Natural killer cell treated with Interleukin-12 subunit alpha and Interleukin-12 subunit beta and Interleukin-15 and Interleukin-18, amount 100 ng/mL, for 72 hours (primary cell): ENCODE measurements at places on chromosomes 5 and 9.

DNA sequence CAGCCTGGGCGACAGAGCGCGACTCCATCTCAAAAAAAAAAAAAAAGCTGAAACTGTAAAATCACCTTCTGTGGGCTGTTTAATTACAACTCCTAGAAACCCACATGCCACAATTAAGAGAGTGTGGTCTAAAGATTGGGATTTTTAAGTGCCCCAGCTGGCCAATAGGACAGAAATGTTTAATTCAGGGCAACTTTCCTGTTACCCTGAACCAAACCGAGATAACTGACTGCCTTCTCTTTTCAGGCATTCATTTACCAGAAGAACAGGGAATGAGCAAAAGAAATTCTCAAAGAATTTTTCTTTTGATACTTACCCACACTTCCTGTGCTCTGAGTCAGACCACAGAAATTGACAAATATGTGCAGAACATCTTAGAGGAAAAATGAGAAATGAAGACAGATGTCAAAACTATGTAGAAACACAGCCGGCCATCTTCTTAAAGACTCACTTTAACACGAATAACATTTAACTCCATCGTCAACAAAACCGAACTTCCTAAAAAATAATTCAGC lies 221.3 kb upstream of the DAPK1 start:
- no peak for DNase-seq

DNA sequence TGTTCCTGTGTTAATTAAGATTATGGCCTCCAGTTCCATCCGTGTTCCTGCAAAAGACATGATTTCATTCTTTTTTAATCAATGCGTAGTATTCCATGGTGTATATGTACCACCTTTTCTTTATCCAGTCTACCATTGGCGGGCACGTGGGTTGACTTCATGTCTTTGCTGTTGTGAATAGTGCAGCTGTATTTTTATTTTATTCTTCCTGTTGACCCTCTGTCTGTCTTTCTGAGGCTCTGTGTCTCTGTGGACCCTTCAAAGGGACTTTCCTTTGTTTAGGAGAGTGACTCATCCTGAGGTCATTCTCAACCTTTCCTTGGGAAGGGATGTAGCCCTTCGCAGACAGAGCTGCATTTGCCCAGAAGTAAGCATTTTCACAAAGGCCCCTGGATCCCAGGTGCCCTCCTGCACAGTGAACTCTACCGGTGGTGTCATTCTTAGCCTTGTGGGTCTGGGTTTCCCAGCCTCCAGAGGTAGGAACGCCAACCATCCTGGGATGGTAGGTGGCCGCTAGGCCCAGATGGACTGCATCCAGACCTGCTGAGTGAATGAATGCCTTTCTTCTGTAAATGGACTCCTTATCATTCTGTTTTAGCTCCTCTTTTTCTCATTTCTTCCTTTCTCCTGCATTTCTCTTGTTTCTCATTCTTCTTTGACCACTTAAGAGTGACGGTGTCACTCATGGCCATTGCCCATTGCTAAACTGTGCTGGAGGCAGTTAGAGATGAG lies 22.4 kb downstream of the TRIO start:
- no peak for DNase-seq

DNA sequence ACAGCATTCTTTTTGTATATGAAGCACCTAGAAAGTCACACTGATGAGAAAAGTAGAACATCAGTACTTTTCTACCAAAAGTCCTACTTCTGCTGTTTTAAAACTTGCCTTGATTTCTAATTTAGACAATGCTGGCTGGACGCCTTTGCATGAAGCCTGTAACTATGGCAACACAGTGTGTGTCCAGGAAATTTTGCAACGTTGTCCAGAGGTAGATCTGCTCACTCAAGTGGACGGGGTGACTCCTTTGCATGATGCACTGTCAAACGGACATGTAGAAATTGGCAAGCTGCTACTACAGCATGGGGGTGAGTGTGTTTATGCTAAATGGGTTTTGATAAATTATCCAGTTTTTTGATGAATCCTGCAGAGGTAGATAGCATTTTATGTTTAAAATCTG lies 73.5 kb downstream of the SLF1 start:
- no peak for DNase-seq

DNA sequence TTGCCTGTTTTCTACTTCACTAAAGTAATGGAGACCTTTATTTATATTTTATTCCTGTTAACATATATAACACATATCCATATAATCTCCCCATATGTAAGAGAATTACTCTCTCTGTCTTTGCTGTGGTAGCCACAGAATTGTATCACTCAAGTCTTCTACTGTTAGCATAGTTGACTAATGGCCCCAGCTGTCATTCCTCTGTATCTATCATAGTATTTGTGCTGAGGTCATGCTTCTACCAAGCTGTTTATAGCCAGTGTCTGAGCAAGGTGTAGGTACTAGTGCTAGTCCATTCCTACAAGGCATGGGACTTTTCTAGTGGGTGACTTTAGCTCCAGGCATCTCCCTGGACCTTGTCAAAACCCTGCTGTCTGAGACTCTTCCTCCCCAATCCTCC lies 244.1 kb downstream of the KIAA0825 start:
- no peak for DNase-seq

DNA sequence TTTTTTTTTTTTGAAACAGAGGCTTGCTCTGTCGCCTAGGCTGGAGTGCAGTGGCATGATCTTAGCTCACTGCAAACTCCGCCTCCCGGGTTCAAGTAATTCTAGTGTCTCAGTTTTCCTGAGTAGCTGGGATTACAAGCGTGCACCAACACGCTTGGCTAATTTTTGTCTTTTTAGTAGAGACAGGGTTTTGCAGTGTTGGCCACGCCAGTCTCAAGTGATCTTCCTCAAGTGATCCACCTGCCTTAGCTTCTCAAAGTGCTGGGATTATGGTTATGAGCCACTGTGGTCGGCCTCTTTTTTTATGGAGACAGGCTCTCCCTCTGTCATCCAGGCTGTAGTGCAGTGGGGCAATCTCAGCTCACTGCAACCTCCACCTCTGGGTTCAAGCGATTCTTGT lies 82.9 kb downstream of the RAB24 start:
- no peak for DNase-seq

GRCh38 chr5:51488803-51489642 lies 105.8 kb downstream of the ISL1 start:
- DNase-seq, result no peak

DNA sequence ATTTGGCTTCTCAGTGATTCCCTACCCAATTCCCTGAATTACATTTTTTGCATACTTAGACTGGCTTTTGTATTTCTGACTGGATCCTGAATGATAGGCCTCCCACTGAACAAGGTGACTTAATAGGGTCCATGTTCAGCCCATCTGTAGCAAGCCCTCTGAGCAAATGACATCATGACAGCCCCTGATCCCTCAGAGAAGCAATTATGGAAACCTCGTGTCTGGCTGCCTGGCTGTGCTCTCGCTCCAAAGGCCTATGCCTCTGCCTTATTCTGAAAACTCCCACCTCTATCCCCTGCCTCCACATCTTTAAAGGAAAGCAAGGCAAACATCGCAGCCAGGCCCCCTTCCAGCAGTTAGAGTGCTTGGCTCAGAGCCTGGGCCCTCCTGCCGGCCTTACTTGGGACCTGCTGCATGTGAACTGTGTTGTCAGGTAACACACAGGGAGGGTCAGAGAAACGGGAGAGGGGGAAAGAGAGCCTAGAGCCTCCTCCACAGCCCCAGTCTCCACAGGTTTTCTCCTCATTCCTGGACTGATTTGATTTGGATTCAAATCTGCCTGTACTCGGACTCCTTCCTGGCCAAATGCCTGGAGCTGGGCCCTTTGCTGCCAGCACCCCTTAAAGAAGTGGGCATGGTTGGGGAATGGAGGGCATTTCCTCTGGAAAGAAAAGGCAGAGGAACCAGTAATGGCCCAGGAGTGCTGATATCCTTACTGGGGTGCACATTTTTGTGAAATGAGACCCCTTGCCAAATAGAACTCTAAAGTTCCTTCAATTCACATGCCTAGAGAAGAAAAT lies 3.8 kb downstream of the DCANP1 start:
- no peak for DNase-seq

- DNase-seq, result no peak
These were observed 161.1 kb upstream of the EFNA5 start for GRCh38 chr5:107831612-107832395.

- DNase-seq, result no peak
These were observed 108.7 kb upstream of the ADRA1B start for GRCh38 chr5:159807586-159807985.

- DNase-seq, result no peak
These were observed 230.3 kb downstream of the GLIS3 start for GRCh38 chr9:4069457-4070153.
